Prostate gland (tissue), 2 donors: ENCODE measurements at places on chromosomes 3 and 15. TPM values are rescaled to one million over a fixed set of nuclear protein-coding genes. Genes with fewer than 3 reads are reported as not detected.

Gene GOLGA6A
- total RNA-seq = not detected

GRCh38 chr3:162334537-162334936 lies 837.9 kb downstream of the OTOL1 start:
- no peak for DNase-seq

DNA sequence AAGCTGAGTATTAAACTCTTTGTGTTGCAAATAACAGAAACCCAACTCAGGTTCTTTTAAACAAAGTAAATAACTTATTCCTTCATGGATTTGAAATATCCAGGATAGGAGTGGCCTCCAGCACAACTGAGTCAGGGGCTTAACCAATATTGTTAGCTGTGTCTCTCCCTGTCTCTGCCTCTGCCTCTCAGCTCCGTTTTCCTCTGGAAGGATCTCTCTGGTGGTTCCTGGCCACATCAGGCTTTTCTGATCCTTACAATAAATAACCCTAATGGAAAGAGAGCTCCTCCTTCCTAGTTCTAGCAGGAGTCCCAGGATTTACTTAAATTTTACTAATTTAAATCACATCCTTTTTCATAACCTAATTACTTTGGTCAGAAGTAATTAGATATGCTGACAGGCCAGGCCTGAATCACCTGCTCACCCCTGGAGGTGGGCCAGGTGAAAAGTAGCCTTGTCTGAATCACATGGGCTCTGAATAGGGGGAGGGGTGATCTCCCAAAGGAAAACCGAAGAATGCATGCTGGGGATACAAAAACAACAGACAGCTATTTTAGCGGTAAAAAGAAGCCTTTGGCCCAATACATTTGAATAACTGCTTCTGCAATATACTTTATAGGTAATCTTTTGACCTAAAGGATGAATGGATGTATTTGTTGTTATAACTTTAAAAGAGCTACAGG lies 75.4 kb downstream of the REC114 start:
- DNase-seq = no peak

DNA sequence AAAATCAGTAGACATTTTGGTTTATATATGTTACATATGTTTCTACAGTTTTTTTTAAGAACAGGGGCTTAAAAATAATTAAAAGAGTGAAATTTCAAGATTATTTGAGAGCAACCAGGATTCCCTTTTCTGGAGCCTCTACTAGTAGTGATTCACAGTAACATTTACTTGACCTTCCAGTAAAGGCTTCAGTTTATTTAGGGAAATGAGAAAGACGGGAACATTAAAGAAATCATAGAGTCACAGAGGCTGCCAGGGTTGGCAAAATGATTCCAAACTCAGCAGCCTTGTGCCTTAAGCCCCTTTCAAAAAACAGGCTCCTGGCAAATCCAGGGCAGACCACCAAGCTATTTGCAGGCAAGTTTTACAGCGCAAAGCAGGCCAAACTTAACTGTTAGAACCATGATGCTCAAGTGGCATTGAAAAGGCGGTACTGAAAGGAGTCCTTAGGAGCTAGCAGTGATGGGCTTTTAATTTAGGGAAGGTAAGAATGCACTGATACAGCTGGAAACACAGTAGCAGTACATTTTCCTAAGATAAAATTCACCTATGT lies 201.1 kb upstream of the ADAMTS9 start:
- no peak for DNase-seq

Gene IL5RA
- 1.5 TPM for total RNA-seq

DNA sequence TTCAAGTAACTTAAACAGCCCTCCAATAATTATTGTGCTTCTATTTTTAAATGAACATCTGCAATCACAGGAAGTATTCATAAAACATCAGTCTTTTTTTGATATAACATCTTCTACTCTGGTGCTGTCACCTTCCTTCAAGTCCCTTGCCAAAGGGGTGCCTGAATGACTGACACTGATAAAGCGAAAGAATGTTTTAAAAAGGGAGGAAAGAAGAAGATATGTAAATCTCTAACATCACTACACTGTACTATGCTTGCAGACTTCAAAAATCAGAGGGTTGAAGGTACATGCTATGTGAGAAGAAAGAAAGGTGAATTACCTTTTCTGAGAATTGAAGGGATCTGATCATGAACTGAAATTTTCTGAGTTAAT lies 253.7 kb downstream of the ZPLD1 start:
- DNase-seq = no peak

Gene ZNF280D
- total RNA-seq = 35.1 TPM

- no peak for DNase-seq
Measured at GRCh38 chr3:74897006-74897405, 282.5 kb upstream of the CNTN3 start.

DNA sequence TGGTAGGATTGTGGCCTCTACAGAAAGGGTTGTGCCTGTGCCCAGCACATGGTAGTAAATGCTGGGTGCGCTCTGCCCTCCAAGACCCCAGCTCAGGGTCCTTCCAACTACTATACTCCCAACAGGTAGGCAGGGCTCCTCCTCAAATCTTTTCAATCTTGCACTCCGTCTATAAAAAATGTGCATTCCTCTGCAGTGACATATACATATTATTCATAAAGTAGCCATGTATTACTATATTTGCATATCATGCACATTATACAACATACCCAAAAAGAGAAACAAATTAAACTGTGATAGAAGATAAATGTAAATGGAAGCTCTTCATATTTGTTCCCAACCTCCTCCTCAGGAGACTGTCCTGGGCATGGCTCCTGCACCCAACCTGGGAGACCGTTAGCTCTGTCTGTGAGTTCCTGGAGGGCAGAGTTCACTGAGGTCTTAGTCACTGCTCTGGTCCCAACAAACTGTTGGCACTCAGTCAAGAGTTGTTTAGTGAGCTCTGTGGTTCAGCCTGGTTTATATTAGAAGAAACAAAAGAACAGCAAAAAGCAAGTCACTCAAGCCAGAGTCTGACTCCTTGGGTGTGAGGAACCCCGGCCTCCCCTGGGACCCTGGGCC lies 47.7 kb upstream of the GRIP2 start:
- no peak for DNase-seq

DNA sequence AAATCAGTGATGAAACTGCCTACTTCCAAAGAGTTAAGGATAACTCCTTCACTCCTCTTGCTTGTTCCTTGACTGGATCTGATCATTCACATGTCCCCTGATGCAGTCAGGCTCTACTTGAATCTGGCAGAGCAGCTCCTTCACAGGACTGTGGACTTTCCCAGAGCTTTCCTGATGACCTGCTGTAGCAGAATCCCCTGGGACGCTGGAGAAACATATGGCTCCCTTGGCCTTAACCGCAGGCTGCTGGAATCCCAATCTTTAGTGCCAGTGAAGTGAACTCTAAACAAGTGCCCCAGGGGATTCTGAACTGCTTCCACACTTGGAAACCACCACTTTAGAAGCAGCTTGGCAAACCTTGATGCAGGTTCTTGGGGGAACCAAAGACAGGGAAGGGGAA lies 217.8 kb downstream of the CHST2 start:
- no peak for DNase-seq

Gene UACA
- total RNA-seq = 35.2 TPM

Gene COL7A1
- total RNA-seq = 92.6 TPM

GRCh38 chr3:47849699-47850563 lies 47.0 kb downstream of the DHX30 start:
- no peak for DNase-seq

Gene SERPINI2
- total RNA-seq = not detected
